Fibroblast of skin of abdomen (primary cell): ENCODE measurements at places on chromosomes 7 and 10.

DNA sequence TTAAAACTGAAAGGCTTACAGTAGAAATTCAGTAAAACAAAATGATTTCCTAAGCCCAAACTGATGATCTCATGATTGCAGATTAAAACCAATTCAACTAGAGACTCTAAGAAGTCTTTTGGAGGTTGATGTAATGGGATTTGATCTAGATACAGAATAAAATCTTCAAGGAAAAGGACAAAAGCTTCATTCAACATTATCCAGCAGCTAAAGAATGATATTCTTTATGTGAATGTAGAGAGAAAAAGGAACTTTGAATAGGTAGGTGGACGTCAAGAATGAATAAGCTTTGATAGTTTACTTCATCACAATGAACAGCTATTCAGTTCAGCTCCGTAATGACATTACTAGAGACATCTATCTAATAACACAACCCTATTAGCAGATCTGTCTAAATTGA is 744.4 kb downstream of the PHTF2 start:
- DNase-seq, result no peak

- DNase-seq, result no peak
These were observed 109.1 kb downstream of the C10orf90 start for GRCh38 chr10:126561294-126561920.

DNA sequence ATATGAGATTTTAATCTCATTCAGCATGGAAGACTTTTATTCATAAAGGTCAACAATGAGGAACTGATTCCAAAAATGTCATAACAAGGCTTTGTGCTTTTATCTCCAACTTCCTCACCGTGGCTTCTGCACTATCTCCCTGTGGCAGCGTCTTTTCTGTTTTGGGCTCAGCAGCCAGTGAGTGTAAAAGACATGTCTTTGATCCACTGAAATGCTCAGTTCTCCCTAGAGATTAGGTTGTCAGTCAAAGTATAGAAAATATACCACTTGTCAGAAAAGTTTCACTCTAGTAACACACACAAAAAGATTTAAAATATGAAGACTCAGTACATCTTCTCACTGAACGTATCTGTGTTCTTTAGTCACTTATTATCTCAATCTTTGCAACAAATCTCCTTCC is 901.8 kb upstream of the ZWINT start:
- no peak for DNase-seq

DNA sequence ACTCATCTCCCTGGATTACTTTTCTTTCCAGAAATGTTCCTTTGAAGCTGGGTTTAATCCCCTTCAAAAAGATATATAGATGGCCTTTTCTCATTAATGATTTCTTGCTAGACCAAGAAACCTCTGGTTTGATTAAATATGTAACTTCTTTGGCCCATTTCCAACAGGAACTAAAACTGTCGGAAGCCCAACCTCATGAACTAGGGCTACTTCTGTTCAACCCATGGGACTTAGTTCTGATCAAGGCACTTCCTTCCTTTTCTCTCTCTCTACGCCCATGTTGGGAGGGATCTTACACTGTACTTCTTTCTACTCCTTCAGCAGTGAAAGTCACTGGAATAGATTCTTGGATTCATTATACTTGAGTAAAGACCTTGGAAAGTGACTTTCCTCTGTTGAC is 83.6 kb downstream of the TMEM106B start:
- no peak for DNase-seq
